ENCODE measurements at places on chromosomes 3 and 15. TPM values are rescaled to one million over a fixed set of nuclear protein-coding genes. Genes with fewer than 3 reads are reported as not detected.

DNA sequence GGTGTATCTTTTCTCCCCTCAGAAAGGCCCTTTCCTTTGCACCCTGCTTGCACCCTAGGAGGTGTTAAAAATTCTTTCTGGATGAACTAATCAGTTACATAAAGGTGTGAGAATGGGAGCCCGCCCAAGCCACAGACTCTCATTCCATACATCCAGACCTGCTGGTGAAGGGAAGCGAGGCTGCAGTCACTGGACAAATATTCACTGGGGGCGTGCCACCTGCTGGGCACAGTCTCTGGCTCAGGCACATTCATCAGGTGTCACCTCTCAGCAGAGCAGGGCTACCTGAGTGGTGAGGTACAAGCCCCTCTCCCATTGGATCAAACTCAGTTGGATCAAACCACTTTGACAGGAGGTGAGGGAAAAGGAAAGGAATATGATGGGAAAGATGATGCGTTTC is 52.0 kb downstream of the NTRK3 start:
- no peaks in the 10 kb centered on the region for H3K4me1 ChIP-seq
- peaks cover 10% of the 10 kb centered on the region for H3K27me3 ChIP-seq
- no peaks in the 10 kb centered on the region for H3K36me3 ChIP-seq
- H3K27ac ChIP-seq = no peak overlapping the region
- DNase-seq = no peak

DNA sequence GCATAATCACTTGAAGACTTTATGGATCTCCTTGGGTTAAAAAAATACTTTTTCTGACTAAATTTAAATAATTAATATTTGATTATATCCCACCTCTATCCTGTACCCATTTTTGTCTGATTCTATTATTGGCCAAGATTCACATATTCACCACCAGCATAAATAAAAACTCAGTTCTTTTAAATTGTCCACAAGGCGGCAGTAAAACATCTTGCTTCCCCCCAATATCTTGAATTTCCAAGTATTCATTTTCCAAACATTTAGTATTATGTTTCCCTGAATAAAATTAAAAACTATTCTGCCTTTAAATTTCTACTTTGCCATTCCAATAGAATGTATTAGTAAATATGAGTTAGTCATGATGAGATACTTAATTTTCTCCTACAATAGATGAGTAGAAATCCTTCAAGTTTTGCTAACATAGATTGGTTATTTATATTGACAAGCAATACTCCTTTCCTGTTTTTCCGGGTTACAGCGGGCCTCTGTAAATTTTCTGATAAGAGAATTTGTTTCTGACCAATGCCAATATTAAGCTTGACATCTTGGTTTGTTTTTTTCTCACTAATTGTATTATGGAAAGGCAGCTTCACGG is 218.7 kb upstream of the MDFIC2 start:
- peaks cover 3% of the 10 kb centered on the region for H3K27me3 ChIP-seq
- DNase-seq = no peak
- no peaks in the 10 kb centered on the region for H3K36me3 ChIP-seq
- no peaks in the 10 kb centered on the region for H3K4me1 ChIP-seq

GRCh38 chr3:120956143-120956542 is 48.1 kb downstream of the STXBP5L start:
- no peaks in the 10 kb centered on the region for H3K4me1 ChIP-seq
- no peak for DNase-seq
- H3K36me3 ChIP-seq = no peaks in the 10 kb centered on the region
- no peak overlapping the region for H3K4me3 ChIP-seq

PLS1 gene
- total RNA-seq = 3.2 TPM

GPR62 gene
- total RNA-seq = 0.10 TPM

Data from activated T-cell treated with anti-CD3 and anti-CD28 coated beads, Interleukin-2, amount 50 U/mL, for 72 hours (primary cell).